ENCODE measurements at places on chromosomes 12 and 14.

DNA sequence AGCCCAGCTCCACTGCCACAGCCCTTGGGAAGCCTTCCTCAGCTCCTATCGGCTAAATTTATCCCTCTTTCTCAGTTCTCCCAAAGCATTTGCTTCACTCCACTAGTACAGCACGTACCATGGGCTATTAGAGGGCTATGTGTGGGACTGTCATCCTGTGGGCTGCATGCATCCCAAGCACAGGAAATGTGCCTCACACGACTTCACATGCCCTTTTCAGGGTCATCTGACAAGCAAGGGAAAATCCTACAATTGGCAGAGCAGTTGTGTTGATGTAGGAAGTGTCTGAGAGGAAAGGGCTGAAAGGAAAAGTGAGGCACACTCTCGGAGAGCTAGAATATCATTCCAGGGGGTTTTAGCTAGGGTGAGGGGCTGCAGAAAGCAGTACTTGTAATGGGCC lies 47.6 kb downstream of the NINJ2 start:
- no peak for DNase-seq

DNA sequence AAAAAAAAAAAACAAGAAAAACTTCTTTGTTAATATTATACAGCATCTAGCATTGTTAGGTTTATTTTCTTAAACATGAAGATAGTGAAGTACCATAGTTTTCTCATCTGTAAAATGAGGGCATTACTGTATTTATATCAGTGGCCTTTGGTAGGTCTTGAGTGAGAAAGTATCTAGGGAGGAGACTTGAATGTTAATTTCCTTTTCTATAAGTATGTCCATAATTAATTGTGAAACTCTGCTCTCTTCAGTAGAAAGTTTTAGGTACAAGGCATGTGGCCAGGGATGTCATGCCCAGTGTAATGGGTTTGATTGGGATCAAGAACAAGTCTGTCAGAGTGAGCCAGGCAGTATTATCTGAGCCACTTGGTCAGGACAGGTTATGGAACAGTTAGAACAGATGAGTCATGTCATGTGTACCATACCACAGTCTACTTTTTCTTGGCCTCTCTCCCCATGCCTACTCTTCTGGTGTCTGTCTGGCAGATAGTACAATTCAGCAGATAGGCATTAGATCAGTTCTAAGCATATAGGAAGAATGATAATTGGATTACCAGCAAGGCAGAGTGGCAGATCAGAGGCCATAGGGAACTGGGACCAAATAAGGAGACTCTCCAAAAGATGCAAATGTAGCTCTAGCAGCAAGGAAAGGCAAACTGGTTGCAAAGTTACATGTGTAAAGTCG lies 30.4 kb downstream of the FBXO34 start:
- peak; percentile 12 for DNase-seq

GRCh38 chr14:99874306-99874705 lies 81.1 kb downstream of the EML1 start:
- no peak for DNase-seq

DNA sequence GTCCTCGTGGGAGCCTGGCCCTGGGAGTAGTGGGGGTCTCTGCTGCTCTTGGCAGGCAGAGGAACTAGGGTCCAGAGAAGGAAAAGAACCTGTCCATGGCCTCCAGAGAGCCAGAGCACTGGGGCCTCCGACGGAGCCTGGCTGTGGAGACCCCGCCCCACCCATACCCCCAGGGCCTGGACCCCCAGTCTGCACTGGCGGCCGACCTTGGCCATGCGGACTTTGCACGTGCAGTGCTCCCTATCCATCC lies 1.1 kb downstream of the BEGAIN start:
- no peak for DNase-seq

- DNase-seq, result no peak
Measured at GRCh38 chr14:63962906-63963305, 110.1 kb downstream of the SYNE2 start.

DNA sequence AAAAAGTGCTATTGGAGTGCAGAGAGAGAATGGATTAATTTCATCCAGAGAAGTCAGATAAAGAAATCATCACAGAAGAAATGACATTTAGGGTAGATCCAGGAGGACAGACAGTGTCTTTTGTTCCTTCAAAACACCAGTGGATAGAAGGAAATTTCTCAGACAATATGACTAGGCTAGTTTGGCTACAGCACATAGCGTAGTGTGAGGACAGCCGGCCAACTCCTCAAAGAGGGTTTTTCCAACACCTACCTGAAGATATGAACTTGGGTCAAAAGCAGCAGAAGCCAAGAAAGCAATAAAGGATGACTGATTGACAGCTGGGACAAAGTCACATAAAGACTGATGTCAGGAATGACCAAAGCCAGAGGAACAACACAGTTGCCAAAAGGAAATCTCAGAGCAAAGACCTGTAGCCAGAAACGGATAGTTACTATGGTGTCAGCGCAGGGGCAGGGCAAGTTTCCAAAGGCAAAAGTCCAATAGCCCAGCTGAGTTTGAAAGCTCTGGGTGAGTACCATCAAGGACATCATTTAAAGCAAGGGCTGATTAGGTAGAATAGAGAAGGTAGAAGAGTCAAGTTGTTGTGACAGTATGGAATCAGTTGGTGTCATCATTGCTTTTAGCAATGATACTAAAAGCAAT lies 58.7 kb upstream of the PDE3A start:
- no peak for DNase-seq

DNA sequence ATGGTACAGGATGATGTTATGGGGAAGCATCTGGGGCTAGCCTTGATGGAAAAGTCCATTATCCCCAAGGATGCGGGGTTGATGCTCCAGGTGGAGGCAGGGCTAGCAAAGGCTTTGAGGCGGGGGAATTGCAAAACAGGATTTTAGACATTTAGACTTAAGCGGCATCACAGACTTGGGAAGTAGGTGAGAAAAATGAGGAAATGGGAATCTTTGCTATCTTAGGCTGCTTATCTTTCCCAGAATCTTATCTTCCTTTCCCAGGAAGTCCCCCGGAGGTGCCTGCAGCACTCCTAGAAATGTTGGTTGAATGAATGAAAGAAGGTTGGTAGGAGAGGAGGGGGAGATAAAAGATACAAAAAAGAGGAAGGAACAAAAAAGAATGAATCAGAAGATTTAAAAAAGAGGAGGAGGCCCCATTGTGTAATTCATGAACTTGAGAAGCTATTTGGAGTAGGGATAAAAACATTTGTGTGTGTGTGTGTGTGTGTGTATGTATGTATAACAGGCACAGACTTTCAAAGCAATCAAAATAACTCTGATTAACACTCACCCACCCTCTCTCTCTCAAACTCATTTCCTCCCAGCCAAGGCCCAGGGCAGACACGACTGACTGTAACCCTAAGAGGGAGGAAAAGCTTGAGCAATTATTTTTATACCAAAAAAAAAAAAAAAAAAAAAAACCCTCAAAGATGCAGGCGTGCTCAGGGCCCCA lies 62.5 kb upstream of the TBX3 start:
- DNase-seq, result no peak

DNA sequence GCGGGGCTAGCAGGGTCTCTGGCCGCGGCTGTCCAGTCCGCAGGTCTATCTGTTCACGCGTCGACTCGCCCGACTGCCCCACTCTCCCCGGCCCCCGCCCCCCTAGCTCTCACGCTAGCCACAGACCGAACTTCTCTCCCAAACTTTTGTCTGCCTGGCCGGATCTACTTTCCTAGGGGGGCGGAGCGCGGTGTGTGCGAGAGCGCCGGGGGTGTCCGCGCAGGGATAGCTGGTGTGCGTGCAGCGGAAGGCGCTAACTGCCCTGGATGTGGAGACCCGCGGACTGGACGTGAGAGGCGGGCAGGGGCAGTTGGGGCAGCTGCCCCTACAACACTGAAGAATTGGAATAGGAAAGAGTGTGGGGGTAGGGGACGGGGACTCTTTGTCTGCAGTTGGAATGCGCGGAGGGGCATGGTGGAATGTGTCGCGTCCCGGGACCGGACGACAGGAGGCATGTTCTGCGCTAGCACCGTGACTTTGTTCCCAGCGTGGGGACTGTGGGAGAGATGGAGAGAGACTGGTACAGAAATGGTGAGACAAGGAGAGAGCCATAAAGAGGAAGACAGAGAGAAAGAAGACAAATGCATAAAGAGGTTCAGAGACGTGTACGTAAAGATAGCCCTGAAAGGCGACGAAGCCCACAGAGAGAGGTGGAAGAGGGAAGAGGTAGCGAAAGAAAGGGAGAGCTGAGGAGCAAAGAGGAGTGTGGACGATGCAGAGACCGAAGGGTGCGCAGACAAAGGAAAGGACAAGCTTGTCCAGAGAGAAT lies at the start of gene AJUBA:
Gene AJUBA (minus strand): TSS at position 75 of the 769 bp plus-strand sequence. CDS start 285 bp downstream, outside the sequence.
- DNase-seq, result peak; percentile 95

- no peak for DNase-seq
Measured at GRCh38 chr12:38508246-38508645, 191.7 kb downstream of the ALG10B start.

DNA sequence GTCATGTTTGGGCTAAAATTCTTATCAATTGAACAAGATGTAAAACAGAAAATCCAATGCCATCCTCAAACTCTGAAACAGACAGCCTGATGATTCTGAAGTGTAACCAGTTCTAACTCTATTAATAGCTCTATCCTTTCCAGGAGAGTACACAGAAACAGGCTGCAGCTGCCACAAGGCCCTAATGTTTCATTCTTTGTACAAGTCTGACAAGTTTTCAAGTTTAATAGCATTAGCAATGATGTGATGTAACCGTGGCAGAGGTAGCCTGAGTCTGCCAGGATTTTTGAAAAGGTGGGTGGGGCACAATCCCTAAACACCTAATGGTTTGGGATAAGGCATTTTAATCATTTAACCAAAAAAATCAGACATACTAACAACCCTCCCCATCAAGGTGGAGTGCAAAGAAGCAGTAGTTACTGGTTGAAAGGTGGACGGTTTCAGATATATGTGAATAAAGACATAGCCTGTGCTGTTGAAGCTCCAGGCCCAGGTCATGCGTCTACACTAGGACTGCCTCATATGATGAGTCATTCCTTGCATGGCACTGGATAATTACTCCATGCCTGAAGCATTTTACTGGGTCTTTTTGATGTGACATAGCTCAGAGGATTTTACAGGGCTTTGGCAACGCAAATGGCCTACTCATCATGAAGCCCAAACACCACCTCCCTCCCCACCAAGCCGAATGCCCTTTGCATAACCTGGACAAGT lies 145.1 kb upstream of the GRIP1 start:
- peak; percentile 12 for DNase-seq

DNA sequence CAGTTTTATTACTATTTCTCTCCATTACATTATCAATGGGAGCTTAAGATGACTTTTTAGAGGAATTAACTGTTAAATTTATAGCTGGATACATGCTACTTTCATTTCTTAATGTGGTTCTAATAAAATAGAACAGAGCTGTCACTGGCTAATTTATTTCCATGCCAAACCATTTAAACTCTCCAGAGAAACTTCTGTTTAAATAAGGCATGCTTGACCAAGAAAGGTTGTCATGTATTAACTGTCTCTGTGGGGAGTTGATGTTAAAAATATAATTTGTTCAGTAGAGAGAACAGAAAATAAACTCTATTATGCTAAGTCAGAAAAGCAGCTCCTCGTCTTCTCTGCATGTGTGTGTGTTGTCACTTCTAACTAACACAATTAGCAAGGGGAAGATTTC lies 447.4 kb downstream of the SLC16A7 start:
- DNase-seq, result no peak

GRCh38 chr12:1161197-1161596 lies 170.2 kb downstream of the ERC1 start:
- DNase-seq, result no peak

All from A549 (cell line).